ENCODE measurements at places on chromosomes 5 and 9.

DNA sequence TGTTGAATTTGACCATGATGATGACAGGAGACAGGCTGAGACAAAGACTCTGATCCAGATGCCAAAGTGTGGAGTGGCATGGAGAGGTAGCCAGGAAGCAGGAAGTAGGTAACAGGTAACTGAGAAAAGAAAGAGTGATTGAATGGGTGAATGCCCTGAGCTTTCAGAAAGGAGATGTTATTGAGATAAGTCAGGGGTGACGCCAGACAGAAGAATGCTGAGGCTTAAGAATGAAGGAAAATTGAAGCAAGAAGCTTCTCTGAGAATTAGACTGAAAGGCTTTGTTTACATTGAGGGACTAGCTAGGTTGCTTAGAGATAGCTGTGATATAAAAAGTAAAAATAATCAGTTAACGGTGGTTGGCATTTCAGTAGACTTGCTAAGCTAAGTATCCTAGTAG lies 165.7 kb downstream of the PSAT1 start:
- DNase-seq, result no peak

DNA sequence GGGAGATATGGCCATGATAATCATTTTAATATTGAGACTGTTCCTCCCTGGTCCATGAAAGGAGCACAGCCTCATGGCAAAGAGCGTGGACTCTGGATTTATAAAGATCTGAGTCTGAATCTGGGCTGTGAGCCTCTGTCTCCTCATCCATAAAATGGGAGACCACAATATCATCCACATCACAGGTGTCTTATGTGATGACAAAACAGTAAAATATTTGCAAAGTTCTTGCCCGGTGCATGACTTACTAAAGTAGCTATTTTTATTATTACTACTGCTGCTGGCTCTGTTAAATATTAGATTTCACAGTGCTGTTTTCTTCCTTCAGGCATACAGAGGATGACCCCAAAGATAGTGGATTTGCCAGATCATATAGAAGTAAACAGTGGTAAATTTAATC lies 74.1 kb downstream of the TEK start:
- no peak for DNase-seq

DNA sequence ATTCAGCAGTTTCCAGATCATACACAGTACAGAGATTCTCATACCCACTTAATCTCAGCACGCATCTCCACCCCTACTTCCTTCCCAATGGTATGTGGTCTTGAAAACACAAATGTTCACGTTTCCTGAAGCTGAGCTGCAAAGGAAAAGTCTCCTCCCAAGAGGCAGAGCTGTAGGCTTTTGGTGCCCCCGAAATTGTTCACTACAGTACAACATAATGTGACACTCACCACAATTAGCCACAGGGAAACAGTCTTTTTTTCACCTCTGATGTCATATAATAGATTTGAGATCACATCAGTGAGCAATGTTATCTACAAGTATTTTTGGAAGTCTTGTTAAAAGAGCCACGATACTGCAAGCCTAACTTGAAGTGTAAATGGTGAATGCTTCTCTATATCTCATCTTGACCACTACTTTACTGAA lies 40.2 kb downstream of the NFIB start:
- DNase-seq, result no peak

- no peak for DNase-seq
Observed at GRCh38 chr9:15096972-15097371, 186.7 kb upstream of the FREM1 start.

- no peak for DNase-seq
Observed at GRCh38 chr5:126525630-126526245, 69.3 kb downstream of the ALDH7A1 start.

- no peak for DNase-seq
Observed at GRCh38 chr5:39302472-39302871, 61.8 kb downstream of the C9 start.

- no peak for DNase-seq
Observed at GRCh38 chr5:2946315-2946714, 194.8 kb upstream of the IRX2 start.

DNA sequence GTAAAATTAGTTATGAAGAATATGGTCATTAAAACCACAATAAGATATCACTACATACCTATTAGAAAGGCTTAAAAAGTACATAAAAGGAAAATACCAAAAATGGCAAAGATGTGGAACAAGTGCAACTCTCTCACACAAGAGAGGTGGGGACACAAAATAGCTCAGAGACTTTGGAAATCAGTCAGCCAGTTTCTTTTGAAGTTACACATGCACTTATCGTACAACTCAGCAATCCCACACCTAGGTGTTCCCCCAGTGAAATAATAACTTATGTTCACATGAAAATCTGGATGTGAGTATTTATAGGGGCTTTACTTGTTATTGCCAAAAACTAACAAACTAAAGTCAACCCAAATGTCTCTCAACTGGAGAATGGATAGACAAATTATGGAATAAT lies 9.8 kb upstream of the RICTOR start:
- no peak for DNase-seq

DNA sequence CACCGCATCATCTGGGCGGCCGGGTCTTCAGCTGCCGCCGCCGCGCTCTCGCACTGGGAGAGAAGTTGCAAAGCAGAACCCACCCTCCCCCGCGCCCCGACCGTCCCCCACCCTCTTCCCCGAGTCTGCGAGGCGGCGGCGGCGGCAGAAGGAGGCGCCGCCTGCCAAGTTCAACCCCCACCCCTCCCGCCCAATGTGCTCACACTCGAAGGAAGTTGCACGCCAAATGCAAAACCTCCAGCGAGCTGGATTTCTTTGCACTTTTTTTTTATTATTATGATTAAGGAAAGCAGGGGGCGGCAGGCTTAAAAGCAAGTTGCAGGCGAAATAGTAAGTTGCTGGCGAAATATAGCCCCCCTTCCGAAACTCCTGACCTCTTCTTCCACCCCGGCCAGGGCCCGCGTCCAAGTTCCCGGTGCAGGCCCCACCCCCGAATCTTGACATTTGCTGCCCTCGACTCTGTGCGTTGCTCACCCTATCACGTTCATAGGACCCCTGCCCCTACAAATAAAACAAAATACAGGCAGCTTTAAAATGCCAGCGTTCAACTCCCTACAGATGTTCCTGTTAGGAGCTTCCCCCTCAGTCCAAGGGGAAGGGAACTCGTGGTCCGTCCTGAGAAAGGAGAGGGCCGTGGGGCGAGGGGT lies 1.1 kb upstream of the NR3C1 start:
- peak; percentile 70 for DNase-seq

DNA sequence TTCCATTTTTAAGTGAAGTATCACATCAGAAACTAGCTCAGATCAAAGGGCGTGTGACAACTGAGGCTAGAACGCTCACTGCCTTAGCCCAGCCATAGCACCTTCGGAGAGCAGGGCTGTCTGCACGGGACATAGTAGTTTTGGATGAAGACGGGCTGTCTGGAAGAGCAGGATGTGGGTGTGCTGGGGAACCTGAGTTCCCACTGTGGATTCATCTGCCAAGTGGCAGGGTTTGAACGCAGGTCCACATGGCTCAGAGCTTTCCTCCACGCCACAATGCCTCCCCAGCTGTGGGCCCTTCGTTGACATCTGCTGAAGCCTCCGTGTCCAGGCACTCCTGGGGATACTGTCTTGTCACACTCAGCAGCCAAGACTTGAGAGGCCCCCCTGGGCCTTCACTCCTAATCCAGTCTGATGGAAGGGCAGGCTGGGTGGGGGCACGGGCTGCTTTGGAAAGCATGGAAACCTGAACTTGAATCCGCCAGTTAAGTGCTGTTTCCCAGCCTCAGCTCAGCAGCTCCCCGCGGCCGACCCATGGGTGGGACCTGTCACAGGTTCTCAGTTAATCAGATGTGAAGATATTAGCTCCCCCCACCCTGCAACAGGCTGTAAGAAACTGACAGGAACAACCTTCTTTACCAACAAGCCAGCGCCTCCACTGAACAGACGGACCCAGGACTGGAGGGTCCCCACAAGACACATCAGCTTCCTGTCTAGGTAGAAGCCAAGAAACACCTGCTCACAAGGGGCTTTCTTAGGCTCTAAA lies 228.1 kb downstream of the FANCC start:
- DNase-seq, result no peak

GRCh38 chr9:33287087-33287490 lies 3.2 kb upstream of the NFX1 start:
- DNase-seq, result peak; percentile 32

DNA sequence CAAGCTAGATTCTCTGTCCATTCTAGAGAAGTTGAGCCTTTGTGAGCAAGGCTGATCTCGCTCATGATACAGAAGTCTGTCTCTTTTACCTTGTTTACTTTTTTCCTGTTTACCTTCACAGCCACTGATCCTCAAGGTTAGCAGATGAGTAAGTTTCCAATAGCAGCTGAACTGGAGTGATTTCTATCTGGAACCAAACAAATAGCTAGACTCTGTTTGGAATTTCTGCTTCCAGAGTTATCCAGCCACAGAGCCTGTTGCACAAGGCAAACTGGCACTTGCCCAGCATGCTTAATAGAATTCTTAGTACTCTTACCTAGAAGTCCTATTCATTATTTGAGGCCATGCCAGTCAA lies 12.8 kb upstream of the PANK3 start:
- no peak for DNase-seq

- peak; percentile 75 for DNase-seq
Observed at GRCh38 chr9:447230-448025, 232.8 kb downstream of the DOCK8 start.

GRCh38 chr9:132283863-132284262 lies 70.9 kb downstream of the SETX start:
- DNase-seq, result no peak

DNA sequence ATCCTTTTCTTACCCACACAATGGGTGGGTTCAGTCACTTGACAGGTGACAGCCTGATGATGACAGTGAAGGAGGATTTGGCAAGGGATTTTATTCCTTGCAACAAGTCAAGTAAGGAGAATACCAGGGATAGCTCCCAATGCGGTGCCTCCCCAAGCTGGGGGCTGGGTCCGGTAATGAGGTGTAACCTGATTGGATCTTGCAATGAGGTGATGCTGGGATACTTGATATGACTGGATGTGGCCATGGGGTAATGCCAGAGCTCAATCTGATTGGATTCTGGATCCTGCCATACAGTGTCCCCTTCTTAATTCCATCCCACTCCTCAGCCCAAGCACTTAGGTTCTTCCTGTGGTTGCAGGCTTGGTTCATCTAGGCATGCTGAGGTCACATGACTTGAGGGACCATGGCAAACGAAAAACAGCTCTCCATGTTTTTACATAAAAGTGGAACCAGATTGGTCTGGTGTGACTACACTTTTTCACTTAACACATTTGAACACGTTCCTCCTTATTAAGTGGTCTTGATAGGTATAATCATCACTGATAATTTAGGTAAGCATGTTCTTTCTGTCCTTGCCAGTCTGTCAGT lies 181.1 kb downstream of the PDZD2 start:
- no peak for DNase-seq

GRCh38 chr9:121319383-121319780 lies 50.7 kb downstream of the STOM start:
- no peak for DNase-seq

GRCh38 chr9:123358181-123358905 lies 2.3 kb downstream of the CRB2 start:
- no peak for DNase-seq

- no peak for DNase-seq
Observed at GRCh38 chr5:66570201-66570600, 26.0 kb upstream of the MAST4 start.

- DNase-seq, result no peak
Observed at GRCh38 chr5:139852696-139853095, 57.1 kb downstream of the PSD2 start.

DNA sequence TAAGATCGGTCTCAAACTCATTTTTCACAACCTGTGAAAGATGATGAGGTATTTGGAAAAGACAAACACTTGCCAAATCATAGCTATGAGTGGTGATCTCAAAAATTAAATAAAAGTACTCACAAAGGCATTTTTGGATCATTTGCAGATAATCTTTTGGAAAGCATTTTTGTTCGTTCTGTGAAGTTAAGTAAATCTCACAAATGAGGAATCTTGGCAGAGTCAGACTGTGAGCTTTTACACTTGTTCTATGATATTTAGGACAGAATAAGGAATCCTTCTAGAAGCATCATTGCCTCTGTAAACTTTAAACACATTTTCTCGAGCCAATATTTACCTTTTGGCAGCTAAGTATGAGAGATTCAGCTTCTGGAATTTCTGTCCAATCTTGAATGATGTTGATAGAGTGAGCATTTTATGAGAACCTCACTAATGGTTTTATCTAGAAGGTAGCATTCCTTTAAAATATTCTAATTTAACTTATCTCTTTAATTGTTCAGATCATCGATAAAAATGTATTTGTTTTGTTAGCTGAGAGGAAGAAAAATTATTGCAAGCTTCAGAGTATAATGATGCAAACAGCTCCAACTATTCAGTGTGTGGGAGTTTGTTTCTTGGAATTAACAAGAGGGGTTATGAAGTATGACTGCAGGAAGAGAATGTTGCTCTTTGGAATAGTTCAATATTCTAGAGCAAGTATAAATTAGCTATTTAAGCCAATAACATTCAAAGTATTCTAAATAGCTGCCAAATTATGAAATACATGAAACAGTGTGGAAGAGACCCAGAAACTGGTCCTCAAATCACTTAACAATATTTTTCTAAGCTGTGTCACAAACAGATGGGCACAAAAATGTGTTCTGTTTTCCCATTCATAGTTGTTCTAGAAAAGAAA lies 48.6 kb upstream of the SLCO6A1 start:
- DNase-seq, result no peak

DNA sequence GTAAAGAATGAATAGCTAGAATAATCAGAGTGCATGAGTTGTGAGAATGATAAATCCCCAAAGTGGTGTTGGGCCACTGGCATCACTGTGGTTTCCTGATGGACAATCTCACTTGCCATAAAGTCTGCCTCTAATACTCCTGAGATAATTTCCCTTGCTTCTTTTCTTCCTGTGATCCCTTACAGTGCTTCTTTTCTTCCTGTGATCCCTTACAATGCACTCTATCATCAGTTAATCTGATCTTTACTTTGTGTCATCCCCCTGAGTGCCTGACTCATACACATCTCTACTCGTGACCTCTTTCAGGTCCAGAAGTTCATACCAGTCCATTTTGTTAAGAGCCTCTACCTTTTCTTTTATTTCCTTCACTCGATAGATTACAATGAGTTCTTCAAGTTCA lies 418.3 kb downstream of the HCN1 start:
- no peak for DNase-seq

DNA sequence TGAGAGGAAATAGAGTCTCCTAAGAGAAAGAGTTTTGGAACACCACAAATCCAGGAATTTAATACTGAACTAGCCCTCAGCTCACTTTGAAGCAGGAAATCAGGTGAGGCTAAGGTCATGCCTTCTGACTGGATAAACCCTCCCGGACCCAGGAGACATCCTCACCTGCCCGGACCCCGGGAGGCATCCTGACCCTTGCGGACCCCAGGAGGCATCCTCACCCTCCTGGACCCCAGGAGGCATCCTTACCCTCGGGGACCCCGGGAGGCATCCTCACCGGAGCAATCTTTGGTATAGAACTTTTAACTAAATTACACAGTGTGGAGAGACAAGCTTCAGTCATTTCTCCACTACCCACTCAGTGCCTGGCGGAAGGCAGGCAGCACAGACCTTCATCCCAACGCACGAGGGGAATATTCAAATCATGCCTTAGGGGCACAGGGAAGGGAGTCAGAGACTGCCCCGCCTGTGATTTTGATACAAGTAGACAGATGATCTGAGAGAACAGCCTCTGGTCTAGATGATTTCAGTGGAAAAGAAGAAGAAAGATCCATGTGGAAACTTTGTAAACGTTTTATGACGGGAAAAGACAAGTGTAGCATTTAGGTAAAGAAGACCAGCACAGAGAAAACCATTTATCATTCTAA lies 21.3 kb downstream of the STXBP1 start:
- no peak for DNase-seq

- no peak for DNase-seq
Observed at GRCh38 chr5:133967124-133967523, 1.3 kb downstream of the C5orf15 start.

All from stimulated activated CD4-positive, alpha-beta T cell treated with anti-CD3 and anti-CD28 coated beads, Interleukin-4, amount 100 ng/mL, for 4 hours (primary cell).